Bronchial epithelial cell (primary cell): ENCODE measurements at places on chromosomes 16 and 17.

DNA sequence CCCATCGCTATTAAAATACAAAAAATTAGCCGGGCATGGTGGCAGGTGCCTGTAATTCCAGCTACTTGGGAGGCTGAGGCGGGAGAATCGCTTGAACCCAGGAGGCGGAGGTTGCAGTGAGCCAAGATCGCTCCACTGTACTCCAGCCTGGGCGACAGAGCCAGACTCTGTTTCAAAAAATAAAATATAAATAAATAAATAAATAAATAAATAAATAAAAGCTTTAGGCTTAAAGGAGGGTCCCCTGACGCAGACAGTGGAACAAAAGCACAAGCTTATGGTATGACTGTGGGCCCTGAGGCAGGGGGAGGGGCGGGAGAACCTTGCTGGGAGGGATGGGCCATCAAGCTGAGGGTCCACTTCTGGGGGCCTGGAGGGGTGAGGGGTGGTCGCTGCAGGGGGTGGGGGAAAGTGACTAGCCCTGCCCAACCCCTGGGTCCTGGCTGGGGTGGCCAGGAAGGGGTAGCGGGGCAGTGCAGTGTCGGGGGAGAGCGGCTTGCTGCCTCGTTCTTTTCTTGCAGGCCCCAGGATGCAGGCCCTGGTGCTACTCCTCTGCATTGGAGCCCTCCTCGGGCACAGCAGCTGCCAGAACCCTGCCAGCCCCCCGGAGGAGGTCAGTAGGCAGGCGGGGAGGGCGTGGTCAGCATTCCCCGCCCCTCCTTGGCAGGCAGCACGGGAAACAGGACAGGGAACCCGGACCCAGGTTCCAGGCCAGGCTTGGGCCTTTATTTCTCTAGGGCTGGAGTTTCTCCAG is 4.7 kb downstream of the SERPINF1 start:
- no peak for DNase-seq

- DNase-seq, result no peak
Observed at GRCh38 chr16:66984892-66985311, 3.5 kb upstream of the CES4A start.

GRCh38 chr17:48575673-48576478 is 2.3 kb downstream of the HOXB4 start:
- DNase-seq, result no peak

DNA sequence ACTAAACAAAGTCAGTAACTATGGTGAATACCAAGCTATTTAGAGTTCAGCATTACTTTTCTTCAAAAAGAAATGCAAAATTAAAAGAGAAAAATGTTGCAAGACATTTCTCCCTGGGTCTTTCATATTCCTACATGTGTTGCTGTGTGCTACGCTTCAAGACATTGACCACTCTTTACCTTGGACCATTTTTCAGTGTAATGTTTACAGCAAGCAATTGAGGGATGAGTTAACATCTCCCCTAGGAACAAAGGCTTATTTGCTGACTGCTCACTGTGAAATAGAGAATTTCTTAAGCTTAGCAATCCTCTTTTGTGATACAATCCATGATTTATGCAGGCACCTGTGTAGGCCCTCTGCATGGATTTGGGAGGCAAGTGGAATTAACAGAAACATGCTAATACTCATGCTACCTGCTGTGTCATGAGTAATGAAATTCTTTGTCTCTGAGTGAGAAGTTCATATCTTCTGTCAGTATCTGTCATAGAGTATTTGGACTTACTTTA is 1202.9 kb upstream of the CDH8 start:
- no peak for DNase-seq

DNA sequence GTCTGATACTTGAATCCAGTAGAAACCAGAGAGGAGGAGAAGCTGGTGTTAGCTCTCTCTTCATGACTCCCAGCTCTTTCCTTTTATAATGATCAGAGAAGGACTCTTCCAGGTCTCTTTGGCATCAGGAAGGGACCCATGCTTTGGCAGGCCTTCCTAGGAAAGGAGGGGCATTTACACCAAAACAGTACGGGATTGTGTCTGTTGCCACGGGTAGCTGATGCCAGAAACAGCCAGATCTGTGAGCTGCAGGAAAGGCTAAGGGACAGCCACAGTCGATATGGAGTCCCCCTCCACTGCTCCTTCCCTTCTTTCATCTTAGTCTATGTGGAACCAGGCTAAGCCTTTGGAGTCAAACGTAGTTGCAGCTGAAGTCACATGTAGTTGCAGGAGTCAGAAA is 9.3 kb downstream of the CEP295NL start:
- no peak for DNase-seq
